M059J (cell line): ENCODE measurements at places on chromosomes 3 and 15.

DNA sequence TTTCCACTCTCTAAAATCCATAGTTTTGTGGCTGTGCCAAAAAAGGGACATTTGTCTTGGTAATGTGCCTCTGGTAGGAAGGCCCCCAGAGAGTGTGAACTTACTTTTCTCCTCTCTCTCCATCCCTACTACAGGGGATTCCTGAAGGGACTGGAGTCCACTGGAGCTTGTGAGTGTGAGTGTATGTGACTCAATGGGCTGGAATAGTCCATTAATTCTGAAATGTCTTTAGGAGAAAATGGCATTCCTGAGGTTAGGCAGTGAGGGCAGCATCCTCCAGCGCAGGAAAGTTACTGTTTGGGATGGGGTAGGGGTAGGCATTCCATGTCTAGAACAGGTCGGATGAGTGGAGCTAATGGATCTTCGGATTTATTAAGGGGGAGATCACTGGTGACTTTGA lies 59.8 kb upstream of the CACNA2D3 start:
- DNase-seq: no peak

GRCh38 chr3:122298239-122298638 lies 26.8 kb upstream of the CSTA start:
- no peak for DNase-seq

GRCh38 chr3:46987319-46987742 lies 7.9 kb downstream of the NBEAL2 start:
- DNase-seq: no peak

- DNase-seq: no peak
These were observed 64.7 kb upstream of the NTRK3 start for GRCh38 chr15:88321271-88321670.

GRCh38 chr3:162337630-162338029 lies 841.0 kb downstream of the OTOL1 start:
- peak; percentile 3 for DNase-seq
